Osteoblast (primary cell): ENCODE measurements at places on chromosomes 6 and 20. TPM values are rescaled to one million over a fixed set of nuclear protein-coding genes. Genes with fewer than 3 reads are reported as not detected.
A peak's percentile ranks its signal among the peaks of the same experiment; 100 is the strongest.

RNF182 gene
- total RNA-seq, result 3.3 and 4.4 TPM in 2 replicates

DNA sequence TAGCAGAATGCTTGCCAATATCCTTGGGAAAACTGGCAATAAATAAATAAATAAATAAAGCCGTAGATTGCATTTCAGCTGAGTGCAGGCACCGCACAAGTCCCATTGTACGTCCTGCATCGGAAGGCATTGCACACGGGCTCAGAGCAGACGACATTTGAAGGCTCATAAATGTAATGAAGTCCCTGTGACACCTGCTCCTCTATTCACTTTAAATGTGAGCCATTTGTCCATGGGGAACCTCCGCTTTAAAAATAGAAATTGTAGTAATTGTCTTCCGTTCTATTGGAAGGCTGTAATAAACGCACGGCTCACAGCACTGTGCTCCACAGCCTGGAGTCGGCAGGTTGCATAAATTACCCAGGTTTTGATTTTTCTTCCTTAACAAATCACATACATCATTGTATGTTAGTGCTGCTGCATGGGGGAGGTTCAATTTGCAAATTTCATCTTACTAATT is 32.6 kb downstream of the MYT1 start:
- DNase-seq, result no peak

GRCh38 chr6:125262016-125263013 is 39.5 kb downstream of the HDDC2 start:
- peak; percentile 85 for DNase-seq

GRCh38 chr20:59566631-59567524 is 37.5 kb upstream of the PHACTR3 start:
- peak; percentile 49 for DNase-seq

HMGA1 gene
- total RNA-seq, result 59.4 and 82.8 TPM in 2 replicates

DNA sequence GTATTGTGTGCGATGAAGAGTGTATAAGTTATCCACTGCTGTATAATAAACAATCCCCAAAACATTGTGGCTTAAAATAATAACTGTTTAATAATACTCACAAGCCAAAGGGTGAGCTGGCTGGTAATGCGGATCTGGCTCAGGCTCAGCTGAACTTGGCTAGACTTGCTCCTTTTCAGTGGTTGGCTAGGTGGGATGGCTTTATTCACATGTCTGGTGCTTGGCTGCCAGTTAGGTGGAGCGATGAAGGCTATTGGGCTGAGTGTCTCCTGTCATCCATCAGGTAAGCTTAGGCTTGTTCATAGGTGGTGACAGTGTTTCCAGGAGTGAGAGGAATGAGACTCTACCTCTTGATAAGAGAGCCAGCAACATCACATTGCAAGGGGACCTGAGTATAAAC is 135.0 kb upstream of the ASCC3 start:
- DNase-seq, result no peak

CCN6 gene
- total RNA-seq, result 6.8 and 6.9 TPM in 2 replicates

PGC gene
- not detected in 2 replicates for total RNA-seq

MCCD1 gene
- not detected in 2 replicates for total RNA-seq

DNAH8 gene
- under 0.01 and 0.36 TPM in 2 replicates for total RNA-seq

SLC17A3 gene
- not detected in 2 replicates for total RNA-seq

SSTR4 gene
- total RNA-seq, result not detected in 2 replicates

DNA sequence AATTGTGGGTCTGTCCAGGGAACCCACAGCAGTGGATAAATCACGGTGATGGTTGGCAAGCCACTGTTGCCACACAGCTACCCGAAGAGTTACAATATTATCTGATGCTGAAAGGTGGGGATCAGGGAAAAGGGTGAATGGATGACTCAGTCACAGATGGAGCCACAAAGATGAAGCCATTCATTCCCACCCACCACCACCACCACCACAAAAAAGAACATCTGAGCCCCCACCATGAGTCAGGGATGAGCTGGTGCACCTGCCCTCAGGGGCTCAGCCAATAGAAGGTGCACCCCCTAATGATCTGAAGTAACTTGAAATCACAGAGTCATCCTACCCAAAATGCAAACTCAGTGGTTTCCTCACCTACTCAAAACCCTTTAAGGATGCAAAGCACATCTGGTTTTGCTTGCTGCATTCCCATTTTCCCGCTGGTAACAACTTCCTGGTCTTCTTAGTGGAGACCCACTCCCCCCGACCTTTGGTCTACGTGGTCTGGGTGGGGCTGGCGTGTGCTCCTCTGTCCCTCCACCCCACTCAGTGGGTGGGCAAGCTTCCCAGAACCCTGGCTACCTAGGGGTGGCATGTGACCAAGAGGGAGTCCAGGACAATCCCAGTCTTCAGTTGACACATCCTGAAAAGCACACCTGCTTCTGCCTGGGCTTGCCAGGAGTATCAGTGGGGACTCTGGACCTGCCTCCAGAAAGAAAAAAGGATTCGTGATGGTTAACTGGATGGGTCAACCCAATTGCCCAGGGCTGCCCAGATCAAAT is 125.5 kb downstream of the ANKRD60 start:
- no peak for DNase-seq

TRAPPC3L gene
- total RNA-seq, result under 0.01 and 0.29 TPM in 2 replicates

DNA sequence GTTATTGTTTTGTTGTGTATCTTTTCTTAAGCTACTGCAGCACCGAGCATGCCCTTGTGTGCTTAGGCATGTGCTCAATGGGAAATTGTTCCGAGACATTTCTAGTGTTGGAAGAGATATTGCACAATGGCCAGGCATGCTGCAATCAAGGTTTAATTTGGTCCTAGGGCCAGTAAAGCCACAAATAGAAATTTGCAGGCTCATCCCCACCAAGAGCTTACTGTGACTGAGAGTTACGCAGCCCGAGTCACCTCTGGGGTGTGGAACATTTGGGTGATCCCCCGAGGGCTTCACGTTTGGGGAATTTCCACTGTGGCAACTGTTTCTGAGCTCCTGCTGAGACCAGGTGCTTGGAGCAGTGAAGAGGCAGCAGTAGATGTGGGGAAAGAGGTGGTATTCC is 65.8 kb downstream of the ADTRP start:
- DNase-seq, result no peak

NMBR gene
- total RNA-seq, result not detected in 2 replicates

DNA sequence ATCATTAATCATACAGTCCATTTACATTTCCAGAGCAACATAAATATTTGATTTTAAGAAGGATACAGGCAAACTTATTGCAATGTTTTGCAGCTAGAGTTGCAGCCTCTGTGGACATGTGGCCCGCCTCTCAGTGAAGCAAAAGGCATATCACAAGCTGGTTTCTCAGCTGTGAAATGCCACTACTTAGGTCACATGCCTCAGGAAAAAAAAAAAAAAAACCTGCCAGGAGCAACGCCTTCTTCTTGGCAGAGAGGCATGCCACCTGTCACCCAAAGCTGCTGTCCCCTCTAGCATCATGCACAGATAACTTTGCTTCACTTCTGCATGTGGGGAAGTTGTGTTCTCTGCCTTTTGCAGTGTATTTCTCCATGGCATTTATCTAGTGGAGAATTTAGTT is 18.5 kb downstream of the GRM1 start:
- DNase-seq, result no peak

SASH1 gene
- 61.0 and 71.7 TPM in 2 replicates for total RNA-seq

DNA sequence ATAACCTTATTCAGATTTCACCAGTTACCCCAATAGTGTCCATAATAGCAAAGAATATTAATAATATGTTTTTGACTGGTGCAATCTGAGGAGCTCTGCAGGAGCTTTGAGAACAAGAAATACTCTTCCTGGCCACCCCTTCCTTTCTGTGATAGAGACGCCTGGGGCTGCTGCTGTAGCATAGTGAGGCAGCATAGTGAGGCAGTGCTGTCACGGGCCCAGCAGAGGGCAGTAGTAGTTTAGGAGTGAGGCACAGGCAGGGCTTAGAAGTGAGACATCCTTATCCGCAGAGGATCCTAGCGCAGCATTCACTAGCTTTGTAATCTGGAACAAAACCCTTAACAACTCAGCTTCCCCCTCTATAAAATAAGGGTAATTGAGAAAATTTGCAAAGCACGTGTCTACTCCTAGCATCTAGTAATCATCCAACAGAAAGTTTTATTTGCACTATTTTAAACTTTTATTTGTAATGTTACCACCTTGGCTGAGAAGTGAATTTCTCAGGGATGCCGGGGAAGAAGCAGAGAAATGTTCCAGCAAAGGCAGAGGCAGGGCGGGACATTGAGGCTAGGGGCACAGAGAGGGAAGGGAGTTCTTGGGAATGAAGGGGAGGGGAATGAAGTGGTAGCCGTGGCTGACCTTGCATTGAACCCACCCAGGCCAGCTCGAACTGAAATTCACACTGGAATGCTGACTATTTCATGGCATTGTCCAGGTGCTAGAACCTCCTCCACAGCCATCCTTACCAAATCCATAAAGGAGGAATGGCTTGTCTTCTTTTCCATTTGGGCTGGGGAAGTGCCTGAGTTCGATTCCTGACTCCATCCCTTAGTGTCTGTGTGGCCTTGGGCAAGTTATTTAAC is 78.8 kb downstream of the CDS2 start:
- DNase-seq, result peak; percentile 88

GRCh38 chr20:23493172-23493772 is 2.4 kb downstream of the CST8 start:
- no peak for DNase-seq

DNA sequence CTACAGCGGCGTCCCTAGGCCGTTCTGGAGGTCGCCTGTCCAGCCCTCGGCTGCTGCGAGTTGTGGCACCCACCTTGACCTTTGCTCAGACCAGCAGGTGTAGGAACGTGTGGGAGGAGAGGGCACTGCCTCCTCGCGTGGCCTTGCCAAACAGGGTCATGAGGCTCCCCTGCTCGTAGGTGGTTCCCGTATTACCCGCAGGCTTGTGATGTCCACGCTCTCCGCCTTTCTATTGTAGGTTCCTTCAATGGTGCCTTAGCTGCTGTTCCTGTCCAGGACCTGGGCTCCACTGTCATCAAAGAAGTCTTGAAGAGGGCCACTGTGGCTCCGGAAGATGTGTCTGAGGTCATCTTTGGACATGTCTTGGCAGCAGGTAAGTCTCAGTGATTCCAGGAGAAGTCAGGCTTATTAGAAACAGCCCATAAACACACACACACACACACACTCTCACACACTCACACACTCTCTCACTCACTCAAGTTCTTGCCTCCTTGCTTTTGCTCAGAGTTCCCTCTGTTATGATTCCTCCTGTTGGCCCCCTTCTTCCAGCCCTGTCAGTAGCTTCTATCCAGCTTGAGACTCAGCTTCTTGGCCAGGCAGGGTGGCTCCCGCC is 942 bp downstream of the ACAT2 start:
- peak; percentile 66 for DNase-seq

DNA sequence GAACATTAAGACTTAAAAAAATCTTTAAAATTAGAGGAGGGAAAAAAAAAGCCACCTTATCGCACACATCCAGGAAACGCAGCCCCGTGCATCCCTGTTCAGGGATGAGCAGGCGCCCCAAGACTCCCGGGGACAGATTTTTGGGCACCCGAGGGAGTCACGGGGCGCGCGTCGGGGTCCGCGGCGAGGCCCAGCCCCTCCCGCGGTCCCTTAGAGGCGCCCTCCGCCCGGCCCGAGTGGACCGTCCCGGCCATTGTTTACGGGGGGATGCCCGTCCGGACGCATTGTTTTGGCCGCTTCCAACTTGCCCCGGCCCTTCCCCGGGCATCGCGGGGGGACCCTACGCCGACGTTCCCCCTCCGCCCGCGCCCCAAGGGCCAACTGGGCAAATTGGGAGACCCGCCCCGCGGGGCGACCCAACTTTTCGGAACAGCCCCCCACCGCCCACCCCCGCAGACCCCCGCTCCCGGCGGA is 610 bp downstream of the ZNF217 start:
- peak; percentile 69 for DNase-seq

GRCh38 chr6:10404799-10405512 is 9.9 kb downstream of the TFAP2A start:
- DNase-seq, result no peak

TRIM31 gene
- total RNA-seq, result not detected in 2 replicates

DNA sequence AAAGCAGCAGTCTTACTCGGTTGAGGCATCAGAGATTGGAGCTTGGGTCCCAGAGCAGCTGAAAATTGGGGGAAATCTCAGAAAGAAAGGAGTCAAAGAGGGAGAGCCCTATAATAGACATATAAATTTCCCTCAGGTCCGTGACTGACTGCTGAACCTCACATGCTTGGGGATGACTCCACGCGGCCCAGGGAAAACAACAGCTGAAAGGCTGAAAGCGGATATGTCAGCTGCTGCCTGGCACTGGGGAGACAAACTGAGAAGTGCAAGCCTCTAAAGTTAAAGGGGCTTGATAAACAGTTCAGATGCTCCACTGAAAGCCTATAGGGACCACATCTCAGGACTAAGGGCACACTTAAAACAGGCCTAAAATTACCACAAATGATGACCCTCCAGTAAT is 255.9 kb upstream of the RIN2 start:
- DNase-seq, result no peak

FAM83C gene
- not detected in 2 replicates for total RNA-seq

GRCh38 chr20:48574383-48574782 is 253.4 kb downstream of the PREX1 start:
- no peak for DNase-seq

GRCh38 chr20:10739566-10739965 is 65.8 kb upstream of the JAG1 start:
- peak; percentile 78 for DNase-seq

KIF25 gene
- total RNA-seq, result not detected in 2 replicates

DNA sequence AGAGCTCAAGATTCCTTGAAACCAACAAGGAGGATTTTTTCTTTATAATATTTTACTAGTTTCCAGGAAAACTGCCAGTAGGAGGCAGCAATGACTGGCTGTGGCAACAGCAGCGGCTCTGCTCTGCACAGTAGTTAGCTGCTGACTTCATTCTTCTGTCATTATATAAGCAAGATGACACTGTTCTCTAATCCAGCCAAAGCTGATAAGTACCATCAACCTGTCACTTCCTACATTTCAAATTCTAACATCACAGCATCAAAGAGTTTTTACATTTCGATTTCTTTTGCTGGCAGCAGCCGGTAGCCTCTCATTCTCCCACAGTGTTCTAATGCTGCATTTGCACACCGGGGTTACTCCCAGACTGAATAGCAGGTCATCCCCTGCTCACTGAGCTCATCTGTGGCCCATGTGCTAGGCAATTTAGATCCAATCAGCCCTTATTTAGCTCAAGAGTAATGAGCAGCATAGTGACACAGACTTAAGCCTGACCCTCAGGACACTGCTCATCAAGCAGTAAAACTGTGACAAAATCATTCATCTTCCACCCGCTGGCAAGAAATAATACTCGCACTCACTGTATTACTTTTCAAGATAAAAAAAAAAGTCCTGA is 67.8 kb downstream of the MMS22L start:
- peak; percentile 11 for DNase-seq

DNA sequence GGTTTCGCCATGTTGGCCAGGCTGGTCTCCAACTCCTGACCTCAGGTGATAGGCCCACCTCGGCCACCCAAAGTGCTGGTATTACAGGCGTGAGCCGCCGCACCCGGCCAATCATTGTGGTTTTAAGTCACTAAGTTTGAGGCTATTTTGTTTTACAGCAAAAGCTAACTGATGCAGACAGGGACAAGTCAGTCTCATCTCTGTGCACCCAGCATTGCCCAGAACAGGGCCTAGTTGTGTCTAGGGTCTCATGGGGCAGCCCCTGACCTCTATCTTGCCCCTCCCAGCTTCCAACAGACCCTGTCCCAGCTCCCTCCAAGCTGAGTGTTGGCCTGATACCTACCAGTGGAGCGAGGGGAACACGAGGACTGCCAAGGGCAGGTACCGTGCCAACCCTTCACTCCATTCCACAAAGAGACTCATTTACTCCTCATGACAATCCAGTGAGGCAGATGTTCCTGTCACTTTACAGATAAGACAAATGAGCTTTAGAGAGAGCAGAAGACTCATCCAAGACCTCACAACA is 8.9 kb upstream of the RBCK1 start:
- DNase-seq, result no peak

WFDC6 gene
- not detected in 2 replicates for total RNA-seq
